ENCODE measurements at places on chromosomes 2 and 18.

GRCh38 chr2:1701556-1702185 is 42.6 kb downstream of the PXDN start:
- no peak for DNase-seq

DNA sequence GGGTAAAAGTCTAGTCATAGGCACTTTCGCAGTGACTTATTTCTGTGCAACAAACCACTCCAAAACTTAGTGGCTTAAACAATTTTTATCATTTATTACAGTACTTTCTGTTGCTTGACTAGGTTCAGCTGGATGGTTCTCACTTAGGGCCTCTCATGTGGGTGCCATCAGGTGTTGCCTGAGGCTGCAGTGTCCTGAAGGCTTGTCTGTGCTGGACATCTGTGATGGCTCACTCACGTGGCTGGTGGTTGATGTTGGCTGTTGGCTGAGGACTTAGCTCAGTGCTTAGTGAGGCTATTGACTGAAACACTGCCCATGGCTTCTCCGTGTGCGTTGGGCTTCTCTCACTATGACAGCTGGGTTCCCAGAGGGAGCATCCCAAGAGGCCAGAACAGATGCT is 81.4 kb upstream of the GCFC2 start:
- no peak for DNase-seq

- DNase-seq = no peak
These were observed 234.0 kb downstream of the DYM start for GRCh38 chr18:49226243-49227000.

GRCh38 chr2:81437456-81438000 is 1133.0 kb upstream of the LRRTM1 start:
- DNase-seq = no peak

DNA sequence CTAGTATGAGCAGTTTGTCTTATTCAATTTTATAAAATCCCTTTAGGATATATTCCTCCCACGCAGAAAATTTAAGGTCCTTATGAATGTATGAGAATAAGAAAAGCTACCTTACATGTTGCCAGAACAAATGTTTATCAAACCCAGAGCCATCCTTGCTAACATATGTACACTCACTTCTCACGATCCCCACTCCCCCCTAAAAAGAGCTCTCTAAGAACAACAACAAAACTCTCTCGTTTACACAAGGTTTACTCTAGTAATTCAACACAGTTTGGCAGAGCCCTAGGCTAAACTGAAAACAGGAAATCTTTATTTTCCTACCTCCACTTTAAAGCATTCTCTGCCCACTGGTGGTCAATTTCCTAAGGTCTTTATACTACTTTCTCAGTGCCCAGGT is 504.9 kb downstream of the ZEB2 start:
- no peak for DNase-seq

DNA sequence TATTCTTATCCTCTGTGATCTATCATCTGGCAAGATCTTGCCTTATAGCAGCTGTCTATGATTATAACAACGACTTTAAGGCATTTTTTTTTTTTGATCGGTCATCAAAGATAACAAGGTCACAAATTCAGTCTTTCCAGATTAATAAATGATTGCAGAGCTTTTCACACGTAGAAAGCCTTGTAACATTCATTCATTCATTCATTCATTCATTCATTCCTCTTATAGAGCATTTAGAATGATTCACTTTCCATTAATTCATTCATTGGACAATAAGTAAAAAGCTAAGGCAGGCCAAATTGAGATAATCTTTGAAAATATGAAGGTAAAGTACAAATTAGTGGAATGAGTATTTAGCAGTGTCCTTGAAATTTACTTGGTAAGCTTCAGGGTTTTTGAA is 223.7 kb downstream of the NUP35 start:
- no peak for DNase-seq

DNA sequence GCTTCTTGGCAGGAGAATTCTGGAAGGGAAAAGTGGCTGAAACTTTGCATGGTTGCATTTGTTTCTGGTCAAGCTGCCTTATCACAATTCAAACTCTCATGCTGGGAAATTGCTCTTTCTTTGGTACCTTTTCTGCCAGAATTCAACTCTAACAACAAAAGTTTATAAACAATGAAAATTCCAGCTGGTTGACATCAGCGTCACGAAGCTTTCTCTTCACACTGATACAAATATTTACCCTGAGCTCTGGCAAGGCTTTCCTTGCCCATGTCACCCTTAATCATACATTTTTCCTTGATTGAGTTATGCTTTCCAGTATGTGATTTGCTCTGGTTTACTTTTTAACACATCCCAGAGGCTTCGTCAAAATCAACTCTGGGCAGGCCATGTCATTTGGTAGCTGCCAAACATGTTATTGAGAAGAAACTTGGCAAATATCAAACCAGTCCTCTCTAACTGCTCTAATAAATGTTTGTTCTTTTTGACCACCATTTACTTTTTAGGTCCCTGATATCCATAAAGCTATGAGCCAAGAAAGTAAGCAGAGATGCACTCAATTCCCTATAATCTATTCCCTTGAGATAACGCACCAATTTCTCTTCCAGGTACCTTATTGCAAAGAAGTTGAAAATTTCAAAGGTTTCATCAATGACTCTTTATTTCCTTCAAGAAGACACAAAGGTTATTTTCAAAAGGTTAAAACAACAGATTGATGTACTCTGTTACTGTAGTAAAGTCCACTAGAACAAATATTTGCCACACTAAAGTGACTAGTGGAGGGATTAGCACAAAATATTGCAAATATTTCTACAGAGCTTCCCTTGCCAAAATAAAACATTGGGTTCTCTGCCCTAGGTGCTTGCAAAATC is 1241.1 kb upstream of the ZEB2 start:
- no peak for DNase-seq

DNA sequence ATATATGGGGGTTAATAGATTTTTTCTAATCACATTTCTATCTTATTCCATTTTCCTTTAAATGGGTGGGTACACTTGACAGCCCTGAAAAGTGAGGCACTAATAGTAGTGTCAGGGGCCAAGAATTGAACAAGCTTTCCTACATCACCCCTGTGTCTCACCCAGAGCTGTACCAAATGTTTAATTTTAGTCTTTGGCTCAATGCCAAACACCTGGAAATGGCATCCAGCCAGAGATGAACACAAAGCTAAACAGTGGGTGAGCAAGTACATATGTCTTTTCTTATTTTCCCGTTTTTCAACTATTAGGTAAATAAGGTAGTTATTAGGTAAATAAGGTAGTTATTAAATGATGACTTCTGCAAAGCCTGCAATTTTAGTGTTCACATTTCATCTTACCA is 276.3 kb upstream of the ERBB4 start:
- no peak for DNase-seq

- DNase-seq = no peak
These were observed 124.4 kb downstream of the HRH4 start for GRCh38 chr18:24584813-24585212.

DNA sequence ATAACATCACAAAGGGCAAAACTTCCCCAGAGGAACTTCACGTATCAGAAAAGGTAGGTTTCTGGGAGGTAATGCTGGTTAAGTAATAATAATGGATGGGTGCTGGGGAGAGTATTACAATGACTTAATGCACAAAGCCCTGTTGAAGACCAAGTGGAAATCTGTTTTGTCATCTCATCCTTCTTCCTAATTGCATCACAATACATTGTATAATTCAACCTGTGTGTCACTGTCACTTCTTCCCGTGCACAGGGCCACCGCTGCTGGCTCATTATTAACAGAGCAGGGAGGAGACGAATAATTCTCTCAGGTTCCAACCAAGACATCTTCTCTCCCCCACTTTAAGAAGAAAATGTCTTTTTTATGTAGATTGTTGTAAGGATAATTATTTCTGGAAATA is 290.9 kb downstream of the AGAP1 start:
- no peak for DNase-seq

DNA sequence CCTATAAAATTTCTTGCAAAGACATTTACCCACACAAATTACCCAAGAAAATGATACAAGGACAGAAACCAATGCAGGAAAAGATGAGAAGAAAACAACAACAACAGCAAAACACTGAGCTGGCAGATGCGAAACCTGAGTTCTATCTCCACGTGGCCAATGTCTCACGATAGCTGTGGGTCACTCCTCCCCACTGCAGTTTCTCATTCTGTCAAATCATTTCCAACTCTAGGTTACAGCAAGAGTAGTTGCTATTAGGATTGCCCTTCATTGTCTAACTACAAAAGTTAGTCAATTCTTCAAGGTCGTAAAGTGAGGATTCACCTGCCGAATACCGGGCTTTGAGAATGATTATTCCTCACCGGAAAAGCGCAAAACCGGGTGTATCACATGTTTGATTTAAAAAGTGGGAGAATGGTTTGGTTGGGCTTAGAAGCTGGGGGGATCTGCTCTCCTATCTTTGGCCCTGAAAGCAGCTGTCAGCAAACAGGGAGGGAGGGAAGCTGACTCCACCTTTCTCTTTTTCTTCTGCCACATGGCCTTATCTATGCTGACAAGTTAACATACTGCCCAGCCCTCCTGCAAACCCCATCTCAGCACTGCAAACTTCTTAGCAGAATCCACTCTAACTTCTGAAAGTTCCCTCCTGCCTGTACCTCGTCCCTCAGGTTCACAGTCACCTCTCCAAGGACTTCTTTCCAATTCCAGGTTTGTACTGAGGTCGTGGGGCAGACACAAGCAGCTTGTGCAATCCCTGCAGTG is 473.0 kb downstream of the SOX11 start:
- no peak for DNase-seq

DNA sequence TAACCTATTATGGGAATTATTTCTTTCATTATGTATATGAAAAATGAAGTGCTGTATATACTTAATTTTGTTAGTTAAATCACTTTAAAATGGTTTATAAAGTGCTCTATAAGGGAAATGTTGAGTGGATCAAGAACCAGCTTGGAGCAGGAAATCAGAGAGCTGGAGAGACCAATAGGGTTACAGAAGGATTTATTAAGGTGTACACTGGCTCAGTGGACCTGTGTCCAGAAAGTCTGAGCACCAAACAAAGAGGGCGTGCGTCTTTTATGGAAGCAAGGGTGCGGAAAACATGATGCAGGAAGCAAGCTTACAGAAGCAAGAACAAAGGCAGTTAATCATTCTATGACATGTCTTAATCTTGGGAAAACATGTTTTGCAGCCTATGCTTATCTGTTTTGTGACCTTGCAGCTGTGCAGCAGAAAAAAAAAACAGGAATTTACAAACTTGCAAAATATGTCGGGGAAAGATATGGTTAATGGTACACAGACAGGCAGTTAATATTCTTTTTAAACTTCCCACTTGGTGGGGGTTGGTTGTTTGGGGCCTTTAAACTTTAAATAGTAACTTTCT is 65.2 kb upstream of the SLC35G4 start:
- no peak for DNase-seq

DNA sequence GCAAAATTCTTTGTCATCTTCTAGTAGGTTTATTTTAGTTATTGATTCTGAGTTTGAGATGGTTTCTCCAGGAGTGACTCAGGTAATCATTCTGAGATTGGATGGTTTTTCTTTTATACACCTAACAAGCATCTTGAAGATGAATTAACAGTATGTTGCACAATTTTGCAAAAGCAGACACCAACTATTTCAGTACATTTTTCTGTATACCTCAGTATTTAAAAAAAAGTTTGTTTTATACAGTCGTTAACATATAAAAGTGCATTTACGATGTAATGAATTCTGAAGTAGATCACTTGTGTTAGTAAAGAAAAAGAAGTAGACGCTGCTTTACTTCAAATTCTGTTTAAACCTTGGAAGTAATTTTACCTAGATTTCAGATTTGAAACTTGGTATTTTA is 3.0 kb downstream of the VAPA start:
- no peak for DNase-seq

- no peak for DNase-seq
These were observed 21.6 kb downstream of the DNMT3A start for GRCh38 chr2:25320077-25320476.

GRCh38 chr2:232363784-232364615 is 14.6 kb upstream of the ALPP start:
- peak; percentile 6 for DNase-seq

- DNase-seq = peak; percentile 60
These were observed 1.9 kb downstream of the PRSS56 start for GRCh38 chr2:232521959-232522622.

GRCh38 chr2:97951155-97951680 is 44.5 kb downstream of the TMEM131 start:
- no peak for DNase-seq

DNA sequence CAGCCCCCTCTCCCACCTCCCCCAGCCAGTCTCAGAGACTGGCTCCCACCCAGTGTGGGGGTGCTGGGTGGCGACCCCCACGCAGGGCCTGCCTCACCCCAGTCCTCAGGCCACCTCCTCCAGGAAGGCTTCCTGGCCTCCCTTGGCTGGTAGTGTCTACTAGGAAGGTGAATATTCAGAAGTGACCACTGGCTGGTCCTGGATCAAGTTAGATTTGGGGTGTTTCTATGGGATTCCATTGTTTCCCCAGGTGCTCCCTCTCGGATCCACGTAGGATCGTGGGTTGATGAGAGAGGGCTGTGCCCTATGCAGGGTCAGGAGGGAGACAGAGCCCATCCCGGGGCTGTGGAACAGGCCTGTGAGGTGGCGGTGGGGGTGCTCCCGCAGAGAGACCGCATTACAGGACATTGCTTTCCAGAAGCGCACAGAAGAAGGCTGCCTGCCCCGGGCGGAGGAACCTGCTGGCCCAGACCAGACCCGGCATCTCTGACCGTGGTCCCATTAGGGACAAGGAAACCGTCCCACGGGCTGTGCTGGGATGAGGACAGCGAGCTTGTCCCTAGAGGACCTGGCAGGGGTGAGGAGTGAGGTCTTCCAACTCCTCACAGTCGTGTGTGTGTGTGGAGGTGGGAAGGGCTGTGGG is 3.3 kb downstream of the PDCD1 start:
- DNase-seq = no peak

DNA sequence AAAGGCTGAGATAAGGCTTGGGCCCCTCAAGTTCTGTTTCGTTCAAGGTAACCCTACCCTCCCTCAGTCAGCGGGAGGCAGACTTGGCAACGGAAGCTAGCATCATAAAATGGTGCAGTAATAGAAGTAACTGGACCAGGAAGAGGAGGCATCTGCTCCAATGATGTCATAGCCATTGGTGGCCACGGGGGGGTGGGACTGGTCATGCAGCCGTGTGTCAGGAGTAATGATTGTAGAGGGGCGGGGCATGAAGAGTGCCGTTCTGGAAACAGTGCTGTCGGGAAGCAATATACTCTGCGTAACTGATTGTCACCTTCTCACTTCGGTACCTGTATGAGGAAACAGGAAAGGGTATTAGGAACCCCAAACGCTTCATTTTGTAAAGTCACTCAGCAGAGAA is 6.9 kb upstream of the POLR2D start:
- no peak for DNase-seq

DNA sequence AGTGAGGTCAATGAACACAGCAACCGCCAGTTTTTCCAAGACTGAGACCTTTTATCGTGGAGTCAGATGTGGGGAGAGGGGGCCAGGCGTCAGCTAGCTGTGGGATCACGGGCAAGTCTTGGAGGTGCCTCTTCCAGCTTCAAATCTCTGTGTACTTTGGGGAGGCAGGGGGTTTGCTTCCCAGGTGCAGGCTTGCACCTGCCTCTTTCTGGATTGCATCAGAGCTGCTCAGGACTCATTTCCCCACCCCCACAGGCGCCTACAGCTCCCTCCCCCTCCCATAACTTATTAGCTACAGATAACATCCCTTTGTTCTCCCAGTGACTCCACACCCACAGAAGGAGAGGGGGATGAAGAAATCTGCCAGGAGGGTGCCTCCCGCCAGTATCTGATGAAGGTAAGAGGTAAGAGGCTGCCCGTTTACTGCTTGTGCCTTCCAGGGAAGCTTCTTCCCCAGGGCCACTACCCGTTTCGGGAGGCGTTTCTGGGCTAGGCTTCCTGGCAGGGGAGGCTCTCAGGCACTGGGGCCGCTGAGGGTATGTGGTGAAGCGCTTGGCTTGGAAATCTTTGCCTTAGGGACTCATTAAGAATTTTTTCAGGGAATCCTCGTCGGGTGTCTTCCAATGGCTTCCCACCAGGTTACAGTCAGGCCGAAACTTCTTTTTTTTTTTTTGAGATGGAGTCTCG is 18.8 kb upstream of the MRPL33 start:
- no peak for DNase-seq
